ENCODE measurements at places on chromosomes 12 and 14.
A peak's percentile ranks its signal among the peaks of the same experiment; 100 is the strongest.

DNA sequence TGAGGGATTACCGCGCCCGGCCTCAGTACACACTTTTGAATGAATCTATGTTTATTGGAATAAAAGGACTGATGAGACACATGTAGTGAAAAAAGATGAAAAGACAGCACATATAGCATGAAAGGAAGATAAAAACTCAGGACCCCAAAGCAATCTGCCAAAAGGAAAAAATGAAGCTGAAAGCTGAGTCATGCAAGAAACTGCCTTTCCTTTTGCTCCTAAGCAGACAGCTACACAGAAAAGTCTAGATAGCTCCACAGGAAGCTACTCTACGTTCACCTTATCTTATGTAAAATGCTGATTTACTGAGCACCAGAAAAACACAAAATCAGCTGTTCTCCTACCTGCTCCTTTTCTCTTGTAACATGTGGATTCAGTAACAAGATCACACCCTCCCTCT is 128.4 kb downstream of the NTF3 start:
- no peak for DNase-seq

GRCh38 chr12:108868781-108869180 is 11.1 kb upstream of the DAO start:
- no peak for DNase-seq

DNA sequence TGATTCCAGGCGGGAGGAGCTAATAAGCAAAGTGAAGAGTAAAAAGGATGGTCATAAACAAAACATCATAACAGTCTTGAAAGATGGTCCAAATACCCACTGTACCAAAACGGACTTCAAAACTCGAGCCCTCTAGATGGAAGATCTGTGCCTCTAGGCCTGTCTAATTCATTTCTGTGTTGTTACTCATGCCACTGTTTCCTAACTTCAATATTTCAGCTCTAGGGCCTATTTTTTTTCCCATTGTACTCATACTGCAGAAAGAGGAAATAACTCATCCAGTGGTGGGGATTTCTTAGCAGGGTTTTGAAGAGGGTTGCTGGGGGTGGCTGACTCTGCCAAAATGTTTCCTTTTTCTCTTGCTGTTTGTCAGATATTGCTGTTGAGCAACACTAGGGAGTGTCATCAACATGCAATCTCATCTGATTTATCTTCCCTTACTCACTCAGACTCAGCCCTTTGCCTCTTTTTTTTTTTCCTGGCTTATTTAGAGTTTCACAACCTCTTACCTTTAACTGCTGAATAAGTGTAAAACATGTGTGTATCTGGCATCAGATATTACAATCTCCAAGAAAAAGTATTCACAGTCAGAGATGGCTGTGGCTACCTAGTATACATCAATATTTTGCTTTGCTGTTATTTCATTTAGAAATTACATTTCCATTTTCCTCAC is 189.6 kb downstream of the DUSP6 start:
- no peak for DNase-seq

DNA sequence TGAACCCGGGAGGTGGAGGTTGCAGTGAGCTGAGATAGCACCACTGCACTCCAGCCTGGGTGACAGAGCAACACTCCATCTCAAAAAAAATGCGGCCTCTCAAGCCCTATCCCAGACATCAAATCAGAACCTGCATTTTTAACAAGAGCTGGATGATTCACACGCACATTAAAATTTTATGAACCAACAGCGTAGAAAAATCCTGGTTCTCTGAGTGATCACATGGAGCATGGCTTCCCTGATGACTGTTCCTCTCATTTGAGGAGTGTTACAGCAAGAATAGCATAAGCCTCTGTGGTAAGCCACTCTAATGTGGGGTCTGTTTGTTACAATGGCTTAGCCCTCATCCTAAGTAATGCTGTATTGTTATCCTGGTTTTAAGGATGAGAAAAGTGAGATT is 163.6 kb downstream of the BRMS1L start:
- DNase-seq = no peak

DNA sequence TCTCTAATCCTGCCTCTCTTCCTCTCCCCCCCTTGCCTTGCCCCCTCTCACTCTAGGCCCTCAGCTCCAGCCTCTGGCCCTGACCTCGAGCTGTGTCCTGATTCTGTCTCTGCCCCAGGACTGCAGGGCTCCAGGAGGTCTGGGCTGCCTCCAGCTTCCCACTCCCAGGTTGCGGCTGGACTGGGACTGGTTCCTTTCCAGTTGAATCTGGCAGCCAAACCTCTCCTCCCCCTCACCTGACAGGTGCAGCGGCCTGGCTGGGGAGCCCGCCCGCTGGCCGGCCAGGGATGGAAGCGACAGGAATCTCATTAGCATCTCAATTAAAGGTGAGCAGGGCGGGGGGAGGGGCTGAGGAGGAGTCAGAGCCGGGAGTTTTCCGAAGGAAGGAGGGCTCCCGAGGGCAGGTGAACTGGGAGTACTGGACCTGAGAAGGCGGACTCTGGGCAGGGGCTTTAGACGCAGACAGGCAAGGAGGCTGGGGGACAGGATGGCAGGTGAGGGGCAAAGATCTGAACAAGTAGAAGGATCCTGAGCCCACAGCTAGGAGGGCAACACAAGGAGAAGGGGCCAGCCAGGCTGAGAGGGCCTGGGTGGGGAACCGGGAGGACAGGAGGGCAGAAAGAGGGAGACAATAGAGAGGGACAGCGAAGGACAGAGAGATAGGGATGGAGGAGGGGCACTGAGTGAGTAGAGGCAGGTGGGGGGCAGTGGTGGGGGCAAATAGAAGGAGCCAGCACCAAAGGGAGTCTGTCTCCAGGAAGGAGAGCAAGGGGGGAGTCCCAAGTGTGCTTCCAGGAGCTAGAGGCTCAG is at the start of gene SCNN1A:
TSS of gene SCNN1A (minus strand) at position 295 of the 810 bp plus-strand sequence. CDS start 780 bp downstream, outside the sequence.
- DNase-seq = peak; percentile 56

DNA sequence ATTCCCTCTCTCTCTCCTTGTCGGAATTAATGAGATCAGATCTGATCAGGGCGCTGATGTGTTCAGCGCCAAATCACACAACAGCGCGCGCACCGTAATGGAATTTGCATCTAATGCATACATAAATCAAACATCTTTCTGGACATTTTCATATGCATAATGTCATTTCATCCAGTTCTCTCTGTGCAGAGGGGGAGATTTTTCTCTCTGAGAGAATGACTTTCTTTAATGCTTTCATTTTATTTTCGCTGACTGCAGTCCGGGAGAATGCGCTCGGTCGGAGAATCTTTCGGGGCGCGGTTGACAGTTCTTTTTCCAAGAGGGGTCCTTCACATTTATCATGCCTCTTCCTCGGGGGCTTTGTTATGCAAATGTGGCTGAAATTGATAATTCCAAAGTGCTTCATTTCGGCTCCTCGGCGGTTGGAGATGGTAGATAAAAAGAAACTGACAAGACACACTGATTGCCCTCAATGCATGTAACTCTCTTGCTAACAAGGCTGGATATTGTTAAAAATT is 615.9 kb downstream of the VRK1 start:
- no peak for DNase-seq

DNA sequence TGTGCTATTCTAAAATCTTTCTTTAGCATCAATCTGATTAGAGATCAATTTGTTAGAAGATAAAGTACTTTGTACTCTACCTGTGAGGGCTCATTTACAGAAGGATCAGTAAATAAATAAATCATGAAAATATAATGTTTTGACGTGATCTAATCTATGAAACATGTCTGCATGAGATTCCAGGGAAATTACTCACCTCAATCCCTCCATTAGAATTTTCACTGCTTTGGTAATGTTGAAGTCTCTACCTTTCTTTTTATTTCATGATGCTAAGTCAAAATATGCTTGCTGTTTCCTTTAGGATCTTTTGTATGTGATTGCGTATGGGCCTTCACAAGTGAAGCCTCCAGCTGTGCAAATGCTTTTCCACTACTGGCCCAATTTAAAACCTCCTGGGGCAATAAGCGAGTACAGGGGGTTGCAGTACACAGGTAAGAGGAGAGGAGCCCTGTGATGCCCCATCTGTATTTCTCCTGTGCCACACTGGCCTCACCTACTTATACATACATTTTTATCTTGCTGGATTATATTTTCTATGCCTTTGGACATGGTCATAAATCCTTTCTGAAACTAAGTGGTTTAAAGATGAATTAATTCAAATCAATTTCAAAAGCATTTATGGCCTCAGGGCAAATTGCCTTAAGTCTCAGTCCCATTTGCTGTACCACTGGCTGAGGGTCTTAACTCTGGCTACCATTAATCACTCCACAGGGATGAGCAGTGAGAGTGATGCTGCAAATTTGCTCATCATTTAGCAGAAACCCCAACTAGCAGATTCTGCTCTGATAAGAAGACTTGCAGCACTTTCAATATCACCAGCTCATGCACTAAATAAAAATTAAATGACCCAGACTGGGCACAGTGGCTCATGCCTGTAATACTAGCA is 66.4 kb downstream of the UNC79 start:
- DNase-seq = no peak

DNA sequence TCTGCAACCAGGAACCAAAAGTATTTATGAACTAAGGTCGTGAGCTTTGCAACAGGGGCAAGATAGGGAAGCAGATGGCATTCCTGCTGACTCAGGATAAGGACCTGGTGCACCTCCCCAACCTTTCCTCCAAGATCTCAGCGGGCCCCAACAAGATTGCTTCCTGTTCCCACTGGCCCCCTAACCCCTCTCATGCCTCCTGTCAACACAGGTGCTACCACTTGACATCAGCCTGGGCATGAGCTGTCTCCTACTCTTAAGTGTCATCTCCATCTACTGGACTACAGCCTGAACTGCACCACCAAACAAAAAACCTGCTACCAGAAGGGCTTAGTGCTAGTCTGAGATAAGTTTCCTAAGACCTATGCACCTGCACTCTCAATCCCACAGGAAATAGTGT is 32.7 kb downstream of the MED6 start:
- DNase-seq = no peak

GRCh38 chr14:26984311-26985177 is 386.7 kb upstream of the NOVA1 start:
- peak; percentile 54 for DNase-seq
